ENCODE measurements at places on chromosomes 1 and 21.
A peak's percentile ranks its signal among the peaks of the same experiment; 100 is the strongest.

GRCh38 chr1:237004116-237004515, at the start of gene MT1HL1:
MT1HL1 (minus strand) TSS chr1:237004441; CDS start chr1:237004372, 69 bp downstream.
- H3K27me3 ChIP-seq = no peaks in the 10 kb centered on the region
- DNase-seq = no peak
- H3K4me1 ChIP-seq = no peaks in the 10 kb centered on the region
- H3K27ac ChIP-seq = no peak within 1 kb of the TSS
- no peaks in the 10 kb centered on the region for H3K36me3 ChIP-seq

DNA sequence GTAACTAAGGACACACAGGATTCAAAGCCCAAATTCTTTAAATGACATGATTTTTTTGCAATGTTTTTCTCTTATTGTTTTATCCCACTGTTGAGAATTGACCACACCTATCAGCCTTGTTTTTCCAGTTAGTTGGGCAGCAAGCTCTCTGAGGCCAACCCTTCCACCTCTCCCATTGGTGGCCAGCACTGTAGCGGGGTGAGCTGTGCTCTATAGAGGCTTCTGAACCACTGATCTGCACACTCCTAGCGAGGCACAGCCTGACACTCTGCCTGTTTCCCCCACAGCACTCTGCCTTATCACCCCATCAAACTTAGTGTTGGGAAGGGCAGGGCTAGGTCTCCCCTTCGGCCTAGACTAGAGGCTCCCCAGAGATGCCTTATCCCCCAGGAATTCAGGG, 19.5 kb downstream of the AHDC1 start:
- H3K36me3 ChIP-seq = peaks cover 5% of the 10 kb centered on the region
- no peak overlapping the region for H3K27ac ChIP-seq
- no peak for DNase-seq

- H3K27me3 ChIP-seq = no peaks in the 10 kb centered on the region
- DNase-seq = no peak
- no peak overlapping the region for H3K4me3 ChIP-seq
- H3K4me1 ChIP-seq = no peaks in the 10 kb centered on the region
Observed at GRCh38 chr21:32337206-32337605, 38.6 kb downstream of the MRAP start.

DNA sequence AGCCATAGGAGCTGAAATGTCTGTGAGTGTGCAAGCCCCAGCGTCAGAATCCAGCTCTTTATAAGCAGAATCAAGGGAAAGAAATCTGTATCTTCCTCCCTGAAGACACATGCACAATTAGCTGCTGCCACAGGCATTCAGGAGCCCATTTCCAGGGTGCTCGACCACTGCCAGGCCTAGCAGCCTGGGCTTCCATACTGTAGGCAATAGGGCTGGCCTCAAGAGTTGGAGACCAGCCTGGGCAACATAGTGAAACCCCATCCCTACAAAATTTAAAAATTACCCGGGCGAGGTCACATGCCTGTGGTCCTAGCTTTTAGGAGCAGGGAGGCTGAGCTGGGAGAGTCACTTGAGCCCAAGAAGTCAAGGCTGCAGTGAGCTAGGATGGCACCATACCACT, 41.0 kb downstream of the NEK2 start:
- no peaks in the 10 kb centered on the region for H3K4me1 ChIP-seq
- no peak overlapping the region for H3K4me3 ChIP-seq
- H3K27me3 ChIP-seq = peaks cover 13% of the 10 kb centered on the region
- no peak overlapping the region for H3K27ac ChIP-seq

DNA sequence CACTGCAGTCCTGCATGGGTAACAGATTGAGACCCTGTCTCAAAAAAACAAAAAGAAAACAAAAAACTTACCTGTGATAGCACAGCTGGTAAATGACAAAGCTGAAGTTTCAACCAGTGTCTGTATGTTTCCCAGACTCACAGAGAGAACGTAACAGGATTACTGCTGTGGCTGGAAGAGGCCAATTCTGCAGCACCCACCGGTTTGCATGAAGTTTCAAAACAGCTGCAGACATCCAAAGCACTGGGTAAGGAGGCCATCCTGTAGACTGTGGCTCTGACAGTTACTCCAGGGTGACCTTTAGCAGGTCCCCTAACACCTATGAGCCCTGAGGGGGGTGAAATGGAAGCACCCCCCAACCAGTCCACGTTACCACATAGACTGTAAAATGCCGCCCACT, 7.5 kb downstream of the ID3 start:
- no peak overlapping the region for H3K27ac ChIP-seq
- peaks cover 56% of the 10 kb centered on the region for H3K4me1 ChIP-seq
- no peak overlapping the region for H3K4me3 ChIP-seq

GRCh38 chr1:44819196-44819607, 10.9 kb downstream of the BTBD19 start:
- H3K36me3 ChIP-seq = no peaks in the 10 kb centered on the region
- H3K4me1 ChIP-seq = peaks cover 29% of the 10 kb centered on the region

DNA sequence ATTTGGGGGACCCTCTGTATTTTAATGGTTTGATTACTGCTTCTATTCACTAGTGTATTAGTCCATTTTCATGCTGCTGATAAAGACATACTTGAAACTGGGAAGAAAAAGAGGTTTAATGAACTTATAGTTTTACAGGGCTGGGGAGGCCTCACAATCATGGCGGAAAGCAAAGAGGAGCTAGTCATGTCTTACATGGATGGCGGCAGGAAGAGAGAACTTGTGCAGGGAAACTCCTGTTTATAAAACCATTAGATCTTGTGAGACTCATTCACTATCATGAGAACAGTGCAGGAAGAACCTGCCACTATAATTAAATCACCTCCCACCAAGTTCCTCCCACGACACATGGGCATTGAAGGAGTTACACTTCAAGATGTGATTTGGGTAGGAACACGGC, 464.5 kb upstream of the RGS18 start:
- no peaks in the 10 kb centered on the region for H3K36me3 ChIP-seq
- no peaks in the 10 kb centered on the region for H3K27me3 ChIP-seq
- H3K27ac ChIP-seq = no peak overlapping the region
- H3K4me3 ChIP-seq = no peak overlapping the region

- H3K27me3 ChIP-seq = no peaks in the 10 kb centered on the region
- no peak overlapping the region for H3K4me3 ChIP-seq
- H3K36me3 ChIP-seq = no peaks in the 10 kb centered on the region
- no peak overlapping the region for H3K27ac ChIP-seq
- DNase-seq = no peak
- peaks cover 3% of the 10 kb centered on the region for H3K4me1 ChIP-seq
Observed at GRCh38 chr1:220999872-221000863, 120.9 kb downstream of the HLX start.

- H3K27ac ChIP-seq = no peak overlapping the region
- no peak overlapping the region for H3K4me3 ChIP-seq
- peaks cover 27% of the 10 kb centered on the region for H3K4me1 ChIP-seq
- no peak for DNase-seq
Observed at GRCh38 chr1:99784143-99784542, 17.7 kb upstream of the FRRS1 start.

- H3K4me1 ChIP-seq = peaks cover 25% of the 10 kb centered on the region
- peaks cover 19% of the 10 kb centered on the region for H3K36me3 ChIP-seq
- DNase-seq = no peak
- H3K27me3 ChIP-seq = no peaks in the 10 kb centered on the region
- no peak overlapping the region for H3K27ac ChIP-seq
Observed at GRCh38 chr1:8456308-8456912, 138.5 kb downstream of the SLC45A1 start.

DNA sequence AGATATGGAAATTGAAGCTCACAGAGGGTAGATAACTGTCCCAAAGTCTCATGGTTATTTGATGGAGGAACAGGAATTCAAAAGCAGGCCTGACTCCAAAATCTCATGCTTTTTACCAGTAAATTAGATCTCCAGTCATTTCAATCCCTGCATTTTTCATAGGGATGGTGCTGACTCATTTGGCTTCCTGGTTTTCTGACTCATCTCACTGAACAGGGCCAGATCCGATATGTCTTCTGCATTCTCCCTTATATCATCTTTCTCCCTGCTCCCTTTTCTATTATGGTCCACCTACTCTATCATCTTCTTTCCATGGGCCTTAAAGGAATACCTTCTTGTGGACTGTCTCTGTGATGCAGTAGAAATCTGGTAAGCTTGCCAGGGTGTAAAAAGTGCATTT, 187.2 kb downstream of the FGGY start:
- peaks cover 18% of the 10 kb centered on the region for H3K4me1 ChIP-seq
- H3K27ac ChIP-seq = peak overlapping the region; percentile 37
- H3K4me3 ChIP-seq = no peak overlapping the region
- no peak for DNase-seq

DNA sequence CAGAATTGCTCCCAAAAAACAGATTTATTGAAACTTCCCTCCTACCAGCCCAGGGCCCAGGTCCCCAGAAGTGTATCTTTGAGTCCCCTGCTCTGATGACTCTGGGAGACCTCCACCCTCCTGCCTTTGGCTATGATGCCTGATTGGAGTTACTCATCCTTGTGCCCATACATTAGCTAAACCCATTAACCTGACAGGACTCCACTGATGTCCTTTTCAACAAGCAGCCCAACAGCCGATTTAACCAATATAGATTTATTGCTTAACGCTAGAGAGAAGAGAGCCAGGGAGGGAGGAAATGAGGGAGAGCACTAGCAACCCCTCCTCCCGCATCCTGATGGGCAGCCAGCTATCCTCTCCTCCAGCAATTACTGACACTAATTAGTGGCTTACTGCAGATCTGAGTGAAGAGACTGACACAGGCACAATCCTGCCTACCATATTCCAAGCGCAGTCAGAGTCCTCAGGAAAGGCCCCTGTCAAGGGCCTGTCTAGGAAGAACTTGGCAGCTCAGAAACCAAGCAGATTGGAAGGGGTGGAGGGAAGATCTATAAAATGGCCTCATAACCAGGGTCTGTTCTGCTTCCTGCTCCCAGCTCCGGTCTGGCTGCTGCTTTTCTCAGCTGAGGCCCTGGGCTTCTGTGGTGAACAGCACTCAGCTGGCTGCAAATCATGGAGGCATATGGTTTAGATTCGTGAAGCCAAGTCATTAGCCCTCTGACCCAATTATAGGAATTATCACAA, 484.5 kb upstream of the DAB1 start:
- no peaks in the 10 kb centered on the region for H3K27me3 ChIP-seq
- no peaks in the 10 kb centered on the region for H3K4me1 ChIP-seq
- H3K36me3 ChIP-seq = no peaks in the 10 kb centered on the region
- H3K27ac ChIP-seq = no peak overlapping the region
- H3K4me3 ChIP-seq = no peak overlapping the region
- DNase-seq = no peak

GRCh38 chr1:911875-912739, 11.6 kb upstream of the SAMD11 start:
- no peaks in the 10 kb centered on the region for H3K36me3 ChIP-seq
- H3K4me1 ChIP-seq = no peaks in the 10 kb centered on the region

DNA sequence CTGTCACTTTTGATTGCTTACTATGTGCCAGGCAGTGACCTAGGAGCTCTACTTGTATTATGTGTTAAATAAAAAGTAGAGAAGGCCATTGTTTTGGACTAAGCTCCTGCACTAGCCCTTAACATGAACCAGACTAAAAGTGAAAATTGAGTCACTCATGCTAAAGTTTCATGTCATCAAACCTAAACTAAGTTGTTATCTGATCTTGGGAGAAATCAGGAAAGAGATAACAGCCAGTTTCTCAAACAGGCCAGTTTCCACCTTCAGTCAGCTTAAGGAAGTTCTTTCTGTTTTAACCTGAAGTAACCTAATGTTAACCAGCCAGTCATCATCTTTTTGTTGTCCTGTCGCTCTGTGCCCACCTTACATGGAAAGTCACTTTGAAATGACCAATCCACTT, 102.1 kb upstream of the MARK1 start:
- DNase-seq = no peak
- H3K4me1 ChIP-seq = no peaks in the 10 kb centered on the region
- no peak overlapping the region for H3K4me3 ChIP-seq
- no peak overlapping the region for H3K27ac ChIP-seq

GRCh38 chr1:220243947-220244346, 28.3 kb downstream of the RAB3GAP2 start:
- no peak overlapping the region for H3K27ac ChIP-seq
- peaks cover 18% of the 10 kb centered on the region for H3K4me1 ChIP-seq
- H3K27me3 ChIP-seq = no peaks in the 10 kb centered on the region
- H3K4me3 ChIP-seq = no peak overlapping the region
- H3K36me3 ChIP-seq = peaks cover 2% of the 10 kb centered on the region
- no peak for DNase-seq

GRCh38 chr1:18332576-18332975, 148.2 kb upstream of the KLHDC7A start:
- DNase-seq = no peak
- no peaks in the 10 kb centered on the region for H3K27me3 ChIP-seq
- H3K27ac ChIP-seq = no peak overlapping the region
- no peak overlapping the region for H3K4me3 ChIP-seq

GRCh38 chr1:205335692-205336091, 14.1 kb upstream of the NUAK2 start:
- no peak overlapping the region for H3K4me3 ChIP-seq
- no peak overlapping the region for H3K27ac ChIP-seq
- no peaks in the 10 kb centered on the region for H3K27me3 ChIP-seq
- H3K36me3 ChIP-seq = no peaks in the 10 kb centered on the region
- peaks cover 4% of the 10 kb centered on the region for H3K4me1 ChIP-seq

DNA sequence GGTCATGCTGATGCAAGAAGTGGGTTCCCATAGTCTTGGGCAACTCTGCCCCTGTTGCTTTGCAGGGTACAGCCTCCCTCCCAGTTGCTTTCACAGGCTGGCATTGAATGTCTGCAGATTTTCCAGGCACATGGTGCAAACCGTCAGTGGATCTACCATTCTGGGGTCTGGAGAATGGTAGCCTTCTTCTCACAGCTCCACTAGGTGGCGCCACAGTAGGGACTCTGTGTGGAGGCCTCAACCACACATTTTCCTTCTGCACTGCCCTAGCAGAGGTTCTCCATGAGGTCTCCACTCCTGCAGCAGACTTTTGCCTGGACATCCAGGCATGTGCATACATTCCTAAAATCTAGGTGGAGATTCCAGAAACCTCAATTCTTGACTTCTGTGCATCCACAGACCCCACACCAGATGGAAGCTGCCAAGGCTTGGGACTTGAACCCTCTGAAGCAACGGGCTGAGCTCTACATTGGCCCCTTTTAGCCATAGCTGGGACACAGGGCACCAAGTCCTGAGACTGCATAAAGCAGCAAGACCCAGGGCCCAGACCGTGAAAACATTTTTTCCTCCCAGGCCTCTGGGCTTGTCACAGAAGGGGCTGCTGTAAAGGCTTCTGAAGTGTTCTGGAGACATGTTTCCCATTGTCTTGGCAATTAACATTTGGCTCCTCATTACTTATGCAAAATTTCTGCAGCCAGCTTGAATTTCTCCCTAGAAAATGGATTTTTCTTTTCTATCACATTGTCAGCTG, 466.2 kb upstream of the PBX1 start:
- DNase-seq = no peak
- H3K4me3 ChIP-seq = no peak overlapping the region
- H3K36me3 ChIP-seq = no peaks in the 10 kb centered on the region
- no peak overlapping the region for H3K27ac ChIP-seq

DNA sequence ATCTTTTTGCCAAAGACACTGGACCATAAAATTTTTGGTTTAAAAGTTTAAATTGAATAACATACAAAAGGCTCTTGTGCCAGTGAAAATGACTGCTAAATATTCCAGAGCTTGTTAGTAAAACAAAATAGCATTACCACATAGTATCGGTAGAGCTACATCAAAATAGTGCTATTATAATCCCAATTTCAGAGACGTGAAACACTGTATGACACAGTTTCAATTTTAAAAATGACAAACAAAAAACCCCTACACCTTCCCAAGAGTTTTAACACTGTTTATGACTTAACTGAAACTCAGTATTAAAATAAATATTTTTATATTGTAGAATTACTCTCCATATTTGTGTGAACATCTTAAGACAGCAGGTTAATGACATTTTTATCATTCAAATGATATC, 7.0 kb downstream of the SLC30A1 start:
- DNase-seq = no peak
- no peak overlapping the region for H3K4me3 ChIP-seq
- H3K36me3 ChIP-seq = peaks cover 17% of the 10 kb centered on the region
- H3K27ac ChIP-seq = no peak overlapping the region
- no peaks in the 10 kb centered on the region for H3K27me3 ChIP-seq
- peaks cover 7% of the 10 kb centered on the region for H3K4me1 ChIP-seq
